CD4-positive, alpha-beta memory T cell (primary cell): ENCODE measurements at places on chromosomes 3 and 15.

- no peak for DNase-seq
These were observed 18.2 kb downstream of the MINDY4B start for GRCh38 chr3:150887031-150887430.

- DNase-seq = no peak
These were observed 494.2 kb upstream of the PROK2 start for GRCh38 chr3:72279068-72279604.

DNA sequence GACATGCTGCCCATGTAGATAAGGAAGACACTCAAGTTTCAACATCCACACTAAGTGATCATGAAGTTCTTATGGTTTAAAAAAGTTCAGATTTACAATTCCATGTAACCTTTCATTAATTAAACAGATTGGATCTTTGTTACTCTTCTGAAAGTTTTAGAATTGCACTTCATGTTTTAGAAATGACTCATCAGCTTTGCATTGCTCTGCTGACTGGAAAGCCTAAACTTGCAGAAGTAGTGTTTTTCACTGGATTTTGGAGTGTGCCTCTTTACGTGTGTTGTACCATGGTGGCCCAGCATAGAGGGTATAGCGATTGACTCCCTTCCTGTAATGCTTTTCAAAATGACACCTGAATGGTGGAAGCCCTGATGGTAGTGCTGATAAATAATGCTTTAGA is 157.9 kb downstream of the BBX start:
- no peak for DNase-seq

- no peak for DNase-seq
These were observed 521.9 kb downstream of the PLOD2 start for GRCh38 chr3:145639003-145639606.

DNA sequence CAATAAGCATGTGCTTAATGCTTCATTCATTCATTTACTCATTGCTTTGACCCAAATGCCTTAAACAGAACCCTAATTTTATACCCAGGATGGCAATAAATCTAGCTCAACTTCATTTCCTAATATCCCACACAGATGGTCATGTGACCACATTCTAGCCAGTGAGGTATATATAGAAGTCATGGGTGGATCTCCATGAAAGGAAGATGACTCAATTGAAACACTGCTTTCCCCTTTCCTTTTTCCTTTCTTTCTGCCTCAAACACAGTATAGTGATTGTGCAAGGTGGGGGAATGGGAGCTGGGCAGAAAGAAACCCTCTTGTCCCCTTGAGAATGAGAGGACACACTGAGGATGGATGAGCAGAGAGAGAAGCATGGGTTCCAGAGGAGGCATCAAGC is 183.5 kb upstream of the PRICKLE2 start:
- DNase-seq = no peak

- DNase-seq = no peak
These were observed 4.0 kb downstream of the RNF13 start for GRCh38 chr3:149816986-149817385.
